Urothelium cell line (cell line): ENCODE measurements at places on chromosomes 7 and 10.

DNA sequence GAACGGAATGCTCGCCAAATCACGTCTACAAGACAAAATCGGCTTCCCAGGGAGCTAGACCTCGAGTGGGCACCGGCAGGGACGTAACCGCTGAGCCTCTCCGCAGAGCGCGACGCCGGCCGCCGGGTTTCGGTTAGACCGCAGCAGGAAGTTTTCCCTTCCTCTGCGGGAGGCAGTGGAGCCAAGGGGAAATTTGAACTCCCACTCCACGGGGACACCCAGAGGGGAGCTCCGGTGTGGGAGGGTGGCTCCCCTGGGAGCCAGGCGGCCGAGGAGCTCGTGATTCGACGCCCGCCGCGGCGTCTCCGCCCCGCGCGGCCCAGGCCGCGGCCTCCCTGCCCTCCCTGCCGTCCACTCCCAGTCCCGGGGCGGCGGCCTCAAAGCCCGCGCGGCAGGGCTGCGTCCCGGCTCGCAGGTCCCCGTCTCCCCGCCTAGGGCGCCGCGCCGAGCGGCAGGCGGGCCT, 426 bp downstream of the SYPL1 start:
- DNase-seq, result no peak

GRCh38 chr10:71294856-71295255, 24.2 kb upstream of the SLC29A3 start:
- DNase-seq, result no peak

GRCh38 chr7:21278944-21279343, 148.9 kb upstream of the SP4 start:
- DNase-seq, result no peak

DNA sequence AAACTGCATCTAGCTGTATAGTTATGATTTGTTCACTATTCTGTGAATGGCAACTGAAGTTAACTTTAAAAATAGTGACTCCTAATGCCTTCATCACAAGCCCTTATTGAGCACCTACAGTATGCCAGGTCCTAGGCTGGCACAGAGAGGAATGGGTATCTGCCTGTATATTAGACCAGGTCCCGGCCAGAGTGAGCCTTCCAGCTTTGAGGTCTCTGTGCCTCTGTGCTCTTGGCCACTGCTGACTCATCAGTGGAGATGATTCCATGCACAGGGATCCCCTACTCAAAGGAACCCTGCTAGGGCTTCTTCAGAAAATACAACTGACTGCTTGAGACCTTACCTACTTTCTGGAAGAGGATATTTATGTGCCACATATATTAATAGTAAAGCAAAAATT, 118.4 kb downstream of the GFRA1 start:
- DNase-seq, result no peak
